Bone marrow (tissue), 2 donors: ENCODE measurements at places on chromosomes 6 and 20.

DNA sequence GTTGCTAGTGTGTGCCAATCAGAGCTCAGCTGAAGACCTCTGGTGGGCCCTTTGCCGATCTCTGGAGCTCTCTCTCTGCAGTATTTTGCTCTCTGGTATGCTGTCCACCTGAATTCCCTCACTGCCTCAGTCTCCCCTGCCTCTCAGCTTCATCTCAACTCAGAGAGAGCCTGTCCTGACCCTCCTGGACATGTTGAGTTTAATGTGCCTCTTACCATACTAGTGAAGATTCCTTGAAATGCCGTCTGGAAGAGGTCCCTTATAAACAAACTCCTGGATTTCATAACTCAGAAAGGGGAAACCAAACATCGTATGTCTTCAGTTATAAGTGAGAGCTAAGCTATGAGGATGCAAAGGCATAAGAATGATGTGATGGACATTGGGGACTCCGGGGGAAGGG is 231.1 kb upstream of the ZNF217 start:
- no peak for DNase-seq

DNA sequence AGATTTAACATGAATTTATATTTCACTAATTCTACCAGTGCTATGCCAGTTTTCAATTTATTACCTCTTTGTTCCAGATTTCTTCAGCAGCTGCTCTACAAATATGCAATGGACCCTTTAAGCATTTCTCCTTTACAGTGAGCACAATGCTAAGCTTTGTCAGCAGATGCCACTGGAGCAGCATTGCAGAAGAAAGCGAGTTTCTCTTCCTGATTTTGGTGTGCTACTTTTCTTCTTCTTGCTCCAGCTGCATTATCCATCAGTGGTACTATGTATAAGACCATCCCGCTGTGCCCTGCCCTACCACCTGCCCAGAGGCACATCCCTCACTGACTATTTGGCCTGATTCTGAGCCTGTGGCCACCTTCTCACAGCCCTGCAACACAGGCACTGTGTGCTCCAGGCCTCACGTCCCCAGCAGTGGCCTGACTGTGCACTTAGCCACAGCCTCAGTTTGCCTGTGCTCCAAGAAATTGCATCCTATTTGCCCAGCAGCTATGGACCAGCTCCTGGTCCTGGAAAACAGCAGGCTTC is 84.1 kb downstream of the TNFAIP3 start:
- DNase-seq = no peak

- DNase-seq = no peak
Measured at GRCh38 chr6:26494117-26494516, 6.0 kb upstream of the BTN1A1 start.

- DNase-seq = no peak
Measured at GRCh38 chr20:53925651-53926401, 144.6 kb downstream of the BCAS1 start.

- DNase-seq = no peak
Measured at GRCh38 chr6:106134087-106134770, 48.1 kb downstream of the PRDM1 start.

DNA sequence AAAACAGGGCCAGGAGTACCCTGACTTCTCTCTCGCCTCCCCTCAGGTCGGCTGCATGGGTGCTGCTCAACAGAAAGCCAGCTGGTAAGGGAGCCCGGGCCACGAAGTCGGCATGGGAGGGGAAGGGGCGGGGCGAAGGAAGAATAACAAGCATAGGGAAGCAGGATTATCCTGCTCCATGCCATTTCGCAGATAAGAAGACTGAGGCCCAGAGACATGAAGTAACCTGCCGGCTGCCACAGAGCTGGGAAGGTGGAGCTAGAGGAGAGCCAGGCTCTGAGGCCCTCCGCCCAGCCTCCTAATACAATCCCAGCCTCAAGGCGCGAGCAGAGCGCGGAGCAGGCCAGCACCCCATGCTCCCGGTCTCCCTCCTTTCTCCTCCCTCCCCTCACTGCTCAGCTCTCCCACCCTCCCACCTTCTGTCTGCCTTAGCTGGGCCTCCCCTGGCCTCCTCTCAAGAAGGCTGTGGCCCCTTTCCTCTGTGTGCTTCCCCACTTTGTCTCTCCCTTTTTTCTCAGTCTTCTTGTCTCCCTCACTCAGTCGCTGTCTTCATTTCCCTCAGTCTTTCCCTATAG is 13.2 kb upstream of the HMGA1 start:
- DNase-seq = no peak

- no peak for DNase-seq
Measured at GRCh38 chr6:33778444-33779121, 10.3 kb downstream of the LEMD2 start.

GRCh38 chr6:11224252-11224965 is 8.1 kb downstream of the NEDD9 start:
- DNase-seq = no peak

DNA sequence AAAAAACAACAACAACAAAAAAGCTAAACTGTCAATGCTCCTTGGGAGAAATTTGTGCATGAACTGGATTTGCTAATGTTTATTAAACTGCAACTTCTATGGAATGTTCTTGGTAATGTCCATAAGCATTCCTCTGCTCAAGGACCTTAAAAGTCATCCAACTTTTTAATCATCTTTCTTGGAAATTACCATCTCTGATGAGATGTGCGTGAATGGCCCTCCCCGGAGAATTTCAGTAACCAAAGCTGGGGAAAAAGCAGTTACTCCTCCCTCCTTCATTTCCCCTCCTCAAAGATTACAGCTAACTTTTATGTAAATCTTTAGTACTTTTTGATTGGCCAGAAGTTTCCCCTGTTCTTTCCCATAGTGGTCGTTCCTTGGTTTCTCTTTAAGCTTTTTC is 5.2 kb downstream of the TBCC start:
- DNase-seq = no peak

DNA sequence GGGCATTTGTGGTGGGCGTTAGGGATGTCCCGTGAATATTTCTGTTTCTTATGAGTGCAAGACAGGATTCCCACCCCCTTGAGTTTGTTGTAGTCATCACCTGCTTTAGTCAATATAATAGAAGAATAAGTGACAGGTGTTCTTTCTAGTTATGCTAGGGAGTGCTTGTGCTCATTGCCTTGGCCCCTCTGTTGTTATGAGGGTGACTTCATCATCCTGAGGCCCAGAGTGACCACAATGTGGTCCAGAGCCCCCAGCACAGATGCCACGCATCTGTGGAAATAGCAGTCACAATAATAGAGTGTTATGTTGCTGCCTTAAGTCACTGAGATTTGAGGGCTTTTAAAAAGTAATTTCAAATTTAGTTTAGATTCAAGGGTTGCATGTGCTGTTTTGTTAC is 42.4 kb downstream of the GGTLC1 start:
- no peak for DNase-seq

GRCh38 chr6:37309046-37309445 is 44.7 kb upstream of the RNF8 start:
- no peak for DNase-seq

DNA sequence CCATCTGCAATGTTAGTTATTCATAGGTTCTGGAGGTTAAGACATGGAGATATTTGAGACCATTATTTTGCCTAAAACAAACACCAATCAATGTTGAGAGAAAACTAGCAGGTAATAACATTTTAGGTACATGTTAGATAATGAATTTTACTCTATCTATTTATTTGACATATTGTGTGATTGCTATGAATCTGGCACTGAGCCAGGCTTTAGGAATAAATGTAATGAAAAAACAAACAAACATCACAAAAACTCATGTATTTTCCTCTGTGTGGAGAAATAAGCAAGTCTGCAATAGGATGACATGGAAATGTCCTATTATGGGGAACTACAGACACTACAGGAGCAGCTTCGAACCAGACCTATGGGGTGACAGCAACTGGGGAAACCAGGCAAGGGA is 57.8 kb downstream of the OPN5 start:
- DNase-seq = no peak

GRCh38 chr6:170186006-170186935 is 104.6 kb downstream of the DLL1 start:
- no peak for DNase-seq

- no peak for DNase-seq
Measured at GRCh38 chr6:50288881-50289280, 239.2 kb upstream of the DEFB112 start.

- no peak for DNase-seq
Measured at GRCh38 chr6:108661430-108661829, 100.7 kb downstream of the FOXO3 start.

DNA sequence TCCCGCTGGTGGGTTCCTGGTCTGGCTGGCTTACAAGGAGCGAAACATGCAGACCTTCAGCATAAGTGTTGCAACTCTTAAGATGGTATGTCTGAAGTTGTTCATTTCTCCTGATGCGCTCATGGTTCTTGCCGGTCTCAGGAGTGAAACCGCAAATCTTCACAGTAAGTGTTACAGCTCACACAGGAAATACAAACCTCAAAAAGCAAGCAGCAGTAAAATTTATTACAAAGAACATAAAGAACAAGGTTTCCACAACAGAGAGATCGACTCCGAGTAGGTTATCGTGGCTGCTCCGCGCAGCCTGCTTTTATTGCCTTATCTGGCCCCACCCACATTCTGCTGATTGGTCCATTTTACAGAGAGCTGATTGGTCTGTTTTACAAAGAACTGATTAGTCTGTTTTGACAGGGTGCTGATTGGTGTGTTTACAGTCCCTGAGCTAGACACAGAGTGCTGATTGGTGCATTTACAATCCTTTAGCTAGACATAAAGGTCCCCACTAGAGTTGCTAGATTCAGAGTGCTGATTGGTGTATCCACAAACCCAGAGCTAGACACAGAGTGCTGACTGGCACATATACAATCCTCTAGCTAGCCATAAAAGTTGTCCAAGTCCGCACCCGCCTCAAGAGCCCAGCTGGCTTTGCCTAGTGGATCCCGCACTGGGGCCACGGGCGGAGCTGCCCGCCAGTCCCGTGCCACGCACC is 39.2 kb downstream of the TRIM27 start:
- no peak for DNase-seq

- no peak for DNase-seq
Measured at GRCh38 chr20:61056627-61057442, 195.2 kb upstream of the CDH4 start.

DNA sequence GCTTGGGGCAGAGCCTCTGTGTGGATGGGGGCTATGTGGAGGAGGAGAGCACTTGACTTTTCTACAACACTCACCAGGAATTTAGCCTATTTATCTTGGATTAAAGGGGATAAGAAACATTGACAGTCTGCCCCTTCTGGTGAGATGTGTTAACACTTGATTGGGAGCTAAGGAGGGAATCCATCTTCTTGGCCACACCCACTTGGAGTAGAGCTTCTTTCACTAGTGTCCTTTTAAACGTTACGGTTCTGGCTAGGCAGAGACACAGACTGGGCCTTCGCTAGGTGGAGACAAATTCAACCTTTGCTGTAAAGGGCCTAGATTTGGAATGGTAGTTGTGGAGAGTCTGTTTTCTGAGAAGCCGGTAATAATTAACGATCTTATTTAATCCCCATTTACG is 15.5 kb upstream of the TPBG start:
- DNase-seq = no peak

DNA sequence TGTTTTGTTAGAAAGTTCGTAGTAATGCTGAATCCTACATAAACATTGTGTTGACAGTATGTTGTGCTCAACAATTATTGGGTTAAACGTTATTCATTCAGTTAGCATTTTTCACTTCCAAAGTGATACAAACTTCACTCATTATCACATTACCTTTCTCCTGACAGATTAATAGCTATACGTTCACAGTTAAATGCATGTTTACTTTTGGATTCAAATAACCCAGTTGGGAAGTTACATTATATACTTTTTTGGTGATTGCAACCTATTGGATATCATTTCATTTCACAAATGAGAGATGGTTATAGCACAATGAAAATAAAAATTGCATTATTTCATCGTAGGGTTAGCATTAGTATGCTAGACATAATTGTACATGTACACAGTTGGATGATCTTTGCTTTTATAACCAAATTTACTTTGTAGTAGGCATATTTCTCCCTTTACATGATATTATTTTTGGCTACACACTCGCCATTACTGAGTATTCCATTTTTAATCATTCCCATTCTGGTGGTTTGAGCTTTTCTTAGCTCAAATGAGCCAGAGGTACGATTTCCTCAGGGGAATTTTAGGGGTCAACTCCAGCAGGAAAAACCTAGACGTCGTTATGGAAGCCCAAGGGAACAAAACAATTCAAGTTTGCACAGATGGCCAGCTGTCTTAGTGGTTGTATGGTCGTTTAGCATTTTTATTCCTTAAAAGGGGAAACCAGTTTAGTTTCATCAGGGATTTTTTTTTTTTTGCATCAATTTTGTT is 2.1 kb upstream of the HIVEP1 start:
- no peak for DNase-seq

DNA sequence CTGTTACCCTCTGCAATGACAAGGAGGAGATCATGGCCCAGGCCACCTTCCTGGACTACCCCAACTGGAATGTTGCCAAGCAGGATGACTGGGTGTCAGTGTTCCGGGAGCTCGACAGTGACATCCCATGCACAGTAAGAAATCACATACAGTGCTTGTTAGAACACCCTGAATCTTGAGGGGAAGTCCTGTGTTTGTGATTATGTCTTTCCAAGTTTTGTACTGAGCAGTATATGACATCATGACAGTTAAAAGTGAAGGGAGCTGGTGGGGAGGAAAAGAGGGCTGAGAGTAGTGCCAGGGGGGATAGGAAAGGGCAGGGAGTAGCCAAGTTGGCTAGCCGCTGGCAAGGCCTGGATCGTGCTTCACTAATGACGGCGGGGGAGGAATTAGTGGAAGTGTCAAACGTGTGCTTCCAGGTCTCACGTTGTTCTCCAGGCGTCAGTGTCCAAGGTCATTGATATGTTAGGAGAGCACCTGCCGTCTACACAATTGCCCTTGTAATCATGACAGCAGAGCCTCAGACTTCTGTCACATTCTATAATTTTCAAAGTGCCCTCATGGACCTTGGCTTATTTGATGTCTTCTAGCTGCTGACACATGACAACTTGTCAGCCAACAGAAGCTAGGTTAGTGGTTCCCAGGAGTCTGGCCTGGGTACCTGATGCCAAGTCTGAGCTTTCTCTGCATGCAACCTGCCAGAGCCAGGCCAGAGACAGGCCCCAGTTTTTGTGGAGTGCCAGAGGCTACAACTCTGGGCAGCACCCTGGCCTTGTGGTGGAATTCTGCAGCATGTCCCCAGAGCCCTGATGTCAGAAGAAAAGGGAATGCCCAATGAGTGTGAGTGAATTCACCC is 18.8 kb downstream of the CFAP61 start:
- no peak for DNase-seq

DNA sequence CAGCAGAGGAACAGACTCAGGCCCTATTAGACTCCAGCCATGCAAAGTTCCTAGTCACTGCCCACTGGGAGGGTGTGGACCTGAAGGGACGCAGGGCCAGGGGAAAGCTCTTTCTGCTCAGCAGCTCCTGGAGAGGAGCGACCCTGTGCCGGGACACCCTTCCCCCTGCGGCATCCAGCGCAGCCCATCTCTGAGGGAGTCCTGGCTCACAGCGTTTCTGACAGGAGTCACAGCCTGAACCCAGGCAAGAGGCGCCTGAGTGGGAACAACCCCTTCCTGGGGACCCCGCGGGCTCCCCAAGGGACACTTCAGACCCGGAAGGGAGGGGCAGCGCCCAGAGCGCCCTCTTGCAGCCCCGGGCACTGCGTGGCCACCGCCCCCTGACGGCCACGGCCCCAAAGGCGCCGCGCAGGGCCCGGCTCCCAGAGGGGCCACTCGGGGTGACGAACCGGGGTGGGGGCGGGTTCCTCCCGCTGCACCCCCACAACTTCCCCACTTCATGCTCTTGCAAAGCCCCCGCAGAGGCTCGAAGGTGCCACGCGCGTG is 862 bp downstream of the UCKL1 start:
- peak; percentile 49 for DNase-seq
